Head of caudate nucleus (tissue), 42 donors: ENCODE measurements at places on chromosomes 11 and 22.

GRCh38 chr11:2697866-2698265, 1.9 kb downstream of the KCNQ1OT1 start:
- DNase-seq = no peak

DNA sequence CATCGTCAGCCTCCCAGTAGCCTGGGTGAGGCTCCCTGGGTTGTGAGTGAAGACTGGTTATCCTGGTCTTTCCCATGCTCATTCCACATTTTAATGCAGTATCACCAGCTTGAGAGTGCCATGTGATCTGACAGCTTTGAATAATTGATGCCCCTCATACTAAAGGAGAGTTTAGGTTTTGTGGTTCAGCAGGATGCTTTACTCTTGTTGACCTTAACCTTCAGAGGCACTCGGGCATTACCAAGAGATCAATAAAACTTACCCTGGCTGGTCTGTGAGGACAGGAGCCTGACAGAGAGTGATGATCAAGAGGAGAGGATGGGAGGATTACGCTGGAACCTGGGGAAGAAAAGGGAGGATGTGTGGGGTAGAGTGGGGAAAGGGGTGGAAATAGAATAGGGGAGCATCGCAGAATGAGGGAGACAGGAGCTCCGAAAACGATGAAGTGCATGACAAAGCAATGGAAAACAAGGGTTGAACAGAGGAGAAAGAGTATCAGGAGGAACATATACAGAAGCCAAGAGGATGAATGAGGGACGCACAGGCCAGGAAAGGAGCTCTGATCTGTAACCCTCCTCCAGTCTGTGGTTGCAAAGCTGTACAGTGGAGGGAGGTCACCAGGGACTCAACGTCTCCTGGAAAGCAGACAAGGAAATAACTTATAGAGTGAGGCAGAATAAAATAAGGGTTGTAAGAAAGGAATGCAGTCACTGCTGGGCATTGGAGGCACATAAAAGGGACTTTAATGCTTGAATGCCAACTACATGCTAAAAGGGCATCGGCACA, 594.5 kb downstream of the NTM start:
- DNase-seq = no peak

GRCh38 chr11:69696749-69697468, 6.9 kb downstream of the FGF19 start:
- no peak for DNase-seq

GRCh38 chr11:106827687-106828086, 190.6 kb downstream of the GUCY1A2 start:
- no peak for DNase-seq

GRCh38 chr11:104772806-104773241, 125.4 kb downstream of the CASP12 start:
- DNase-seq = no peak

DNA sequence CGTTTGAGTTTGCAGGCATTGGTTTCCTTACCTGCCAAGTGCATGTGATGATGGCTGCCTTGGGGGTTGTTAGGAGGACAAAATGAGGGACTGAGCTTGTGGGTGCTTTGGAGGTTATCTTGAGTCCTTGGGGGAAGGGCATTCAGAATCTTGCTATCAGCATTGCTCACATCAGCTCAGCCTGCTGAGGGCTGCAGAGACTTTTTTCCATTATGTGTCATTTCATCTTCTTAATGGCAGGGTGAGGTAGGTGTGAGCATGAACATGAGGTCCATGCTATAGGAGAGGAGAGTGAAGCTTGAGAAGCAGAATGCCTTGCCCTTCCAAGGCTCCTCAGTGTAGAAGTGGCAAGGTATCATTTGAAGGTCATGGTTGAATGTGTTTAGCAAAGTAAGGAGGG, 112.3 kb downstream of the MIAT start:
- DNase-seq = no peak

DNA sequence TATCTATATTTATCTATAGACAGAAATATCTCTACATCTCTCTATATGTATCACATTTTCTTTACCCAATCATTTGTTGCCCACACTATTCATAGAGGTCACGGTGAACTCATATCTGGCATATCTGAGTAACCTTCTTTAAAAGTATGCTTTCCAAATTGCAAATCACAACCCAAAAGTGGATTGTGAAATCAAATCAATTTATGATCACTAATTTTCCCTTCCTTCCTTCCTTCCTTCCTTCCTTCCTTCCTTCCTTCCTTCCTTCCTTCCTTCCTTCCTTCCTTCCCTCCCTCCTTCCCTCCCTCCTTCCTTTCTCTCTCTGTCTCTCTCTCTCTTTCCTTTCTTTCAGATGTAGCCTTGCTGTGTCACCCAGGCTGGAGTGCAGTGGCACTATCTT, 448.0 kb upstream of the CCDC90B start:
- DNase-seq = no peak

DNA sequence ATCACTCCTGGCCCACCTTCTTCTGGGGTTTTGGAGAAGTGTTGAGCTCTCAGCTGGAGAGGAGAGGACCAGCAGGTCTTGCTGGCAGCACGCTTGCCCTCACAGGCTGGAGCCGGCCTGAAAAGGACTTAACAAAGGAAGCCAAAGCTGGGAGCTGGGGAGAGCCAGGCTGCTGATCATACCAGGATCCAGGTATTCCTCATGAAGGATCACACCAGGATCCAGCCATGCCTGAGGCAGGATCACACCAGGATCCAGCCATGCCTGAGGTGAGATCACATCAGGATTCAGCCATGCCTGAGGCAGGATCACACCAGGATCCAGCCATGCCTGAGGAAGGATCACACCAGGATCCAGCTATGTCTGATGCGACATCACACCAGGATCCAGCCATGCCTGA, 17.0 kb downstream of the MRGPRD start:
- no peak for DNase-seq

DNA sequence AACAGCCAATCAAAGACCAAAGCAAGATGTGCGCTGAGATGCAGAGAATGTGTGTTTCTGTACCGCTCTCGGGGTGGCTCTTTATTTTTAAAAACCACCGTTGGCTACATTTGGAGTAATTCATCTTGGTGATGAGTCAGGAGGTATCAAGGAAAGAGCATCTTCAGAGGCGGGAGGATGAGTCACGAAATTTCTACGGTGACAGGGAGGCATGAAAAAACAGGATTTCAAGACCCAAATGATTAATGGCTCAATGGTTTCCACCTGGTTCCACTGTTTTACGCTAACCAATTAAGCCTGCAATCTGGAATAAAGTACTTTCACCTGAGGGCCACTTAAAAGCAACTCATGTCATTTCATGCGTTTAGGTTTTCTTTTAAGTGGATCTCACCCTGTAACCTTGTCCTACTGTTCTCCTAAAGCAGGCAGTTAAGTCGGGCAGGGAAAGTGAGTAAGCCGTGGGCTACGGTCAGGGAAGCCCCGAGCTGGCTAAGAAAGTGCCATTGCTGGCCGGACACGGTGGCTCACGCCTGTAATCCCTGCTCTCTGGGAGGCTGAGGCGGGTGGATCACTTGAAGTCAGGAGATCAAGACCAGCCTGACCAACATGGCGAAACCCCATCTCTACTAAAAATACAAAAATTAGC, 74.6 kb downstream of the CELSR1 start:
- DNase-seq = peak; percentile 20

DNA sequence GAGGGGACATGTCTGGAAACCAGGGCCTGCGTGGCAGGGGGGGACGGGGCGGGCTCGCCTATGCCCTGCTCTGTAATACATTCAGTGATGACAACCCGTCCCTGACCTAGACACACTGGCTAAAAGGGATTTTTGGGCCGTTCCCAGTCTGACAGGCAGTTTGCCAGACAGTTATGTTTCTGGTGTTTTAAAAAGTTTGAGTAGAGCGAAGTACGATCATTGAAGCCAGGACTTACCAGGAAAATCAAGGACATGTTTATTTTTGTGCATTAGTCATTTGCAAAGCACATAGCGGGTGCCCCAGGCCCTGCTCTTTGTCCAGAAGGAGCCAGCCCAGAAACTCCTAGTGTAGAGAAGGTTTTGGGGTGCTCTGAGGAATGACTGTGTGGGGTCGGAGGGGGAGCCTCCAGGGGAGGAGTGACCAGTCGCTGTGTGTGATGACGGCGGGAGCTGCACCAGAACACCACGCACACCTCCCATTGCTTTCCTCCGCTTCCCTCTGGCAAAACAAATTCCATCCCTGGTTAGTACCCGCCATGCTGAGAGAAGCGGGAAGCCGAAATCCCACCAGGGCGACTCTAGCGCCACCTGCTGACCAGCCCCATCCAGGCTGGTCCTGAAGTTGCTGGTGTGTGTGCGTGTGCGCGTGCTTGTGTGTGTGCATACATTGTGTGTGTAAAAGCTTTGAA, 50.8 kb downstream of the FBLN1 start:
- DNase-seq = peak; percentile 87

GRCh38 chr22:42282943-42283277, 12.5 kb upstream of the TCF20 start:
- peak; percentile 15 for DNase-seq

GRCh38 chr11:4105916-4106315, 11.3 kb downstream of the RRM1 start:
- DNase-seq = no peak

- DNase-seq = no peak
These were observed 2.9 kb upstream of the NNMT start for GRCh38 chr11:114293201-114293711.

DNA sequence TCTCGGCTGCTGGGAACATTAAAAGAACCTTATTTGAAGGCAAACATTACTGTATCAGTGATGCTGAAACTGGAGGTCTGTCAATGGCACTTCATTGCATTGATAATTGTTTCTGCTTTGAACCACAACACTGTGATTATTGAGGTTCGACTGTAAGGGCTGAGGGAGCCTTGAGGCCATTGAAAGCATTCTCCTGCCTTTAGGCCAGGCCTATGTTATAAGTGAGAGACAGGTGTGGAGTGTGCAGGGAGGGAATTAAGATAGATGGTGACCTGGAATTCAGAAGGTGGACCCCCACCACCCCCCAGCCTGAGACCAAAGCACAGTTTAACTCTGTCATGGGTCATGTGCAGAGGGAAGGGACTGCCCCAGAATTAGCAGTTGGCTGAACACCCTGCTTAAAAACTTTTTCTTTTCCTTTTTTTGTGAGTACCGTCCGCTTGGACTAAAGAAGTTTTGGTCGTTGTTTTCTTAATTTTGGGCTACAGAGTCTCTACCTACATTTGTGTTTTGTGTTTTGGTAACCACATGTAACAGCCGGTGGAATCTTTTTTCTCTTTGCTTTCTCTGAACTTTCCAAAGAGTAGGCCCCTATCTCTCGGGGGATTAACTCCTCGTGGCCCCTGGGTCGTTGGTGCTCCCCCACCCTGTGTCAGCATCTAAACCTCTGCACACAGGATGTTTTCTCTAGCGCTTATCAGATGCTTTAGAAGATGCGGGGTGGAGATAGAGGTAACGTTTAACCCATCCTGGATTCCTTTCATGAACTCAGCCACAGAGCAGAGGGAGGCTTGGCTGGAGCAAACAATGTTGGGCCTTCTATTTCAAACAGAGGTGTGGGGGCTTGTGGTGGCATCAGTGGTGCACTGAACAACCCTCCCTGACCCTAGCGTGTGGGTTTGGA, 43.7 kb downstream of the ZBTB16 start:
- no peak for DNase-seq

- DNase-seq = no peak
These were observed 62.5 kb downstream of the PPP6R3 start for GRCh38 chr11:68523033-68523432.

DNA sequence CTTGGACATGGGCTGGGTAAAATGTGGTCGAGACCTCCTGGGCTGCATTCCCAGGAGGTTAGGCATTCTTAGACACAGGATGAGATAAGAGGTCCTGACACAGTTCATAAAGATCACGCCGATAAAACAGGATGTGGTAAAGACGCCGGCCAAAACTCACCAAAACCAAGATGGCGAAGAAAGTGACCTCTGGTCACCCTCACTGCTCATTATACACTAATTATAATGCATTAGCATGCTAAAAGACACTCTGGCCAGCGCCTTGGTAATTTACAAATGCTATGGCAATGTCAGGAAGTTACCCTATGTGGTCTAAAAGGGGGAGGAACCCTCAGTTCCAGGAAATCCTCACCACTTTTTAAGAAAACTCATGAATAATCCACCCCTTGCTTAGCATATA, 983.3 kb downstream of the OPCML start:
- DNase-seq = no peak

DNA sequence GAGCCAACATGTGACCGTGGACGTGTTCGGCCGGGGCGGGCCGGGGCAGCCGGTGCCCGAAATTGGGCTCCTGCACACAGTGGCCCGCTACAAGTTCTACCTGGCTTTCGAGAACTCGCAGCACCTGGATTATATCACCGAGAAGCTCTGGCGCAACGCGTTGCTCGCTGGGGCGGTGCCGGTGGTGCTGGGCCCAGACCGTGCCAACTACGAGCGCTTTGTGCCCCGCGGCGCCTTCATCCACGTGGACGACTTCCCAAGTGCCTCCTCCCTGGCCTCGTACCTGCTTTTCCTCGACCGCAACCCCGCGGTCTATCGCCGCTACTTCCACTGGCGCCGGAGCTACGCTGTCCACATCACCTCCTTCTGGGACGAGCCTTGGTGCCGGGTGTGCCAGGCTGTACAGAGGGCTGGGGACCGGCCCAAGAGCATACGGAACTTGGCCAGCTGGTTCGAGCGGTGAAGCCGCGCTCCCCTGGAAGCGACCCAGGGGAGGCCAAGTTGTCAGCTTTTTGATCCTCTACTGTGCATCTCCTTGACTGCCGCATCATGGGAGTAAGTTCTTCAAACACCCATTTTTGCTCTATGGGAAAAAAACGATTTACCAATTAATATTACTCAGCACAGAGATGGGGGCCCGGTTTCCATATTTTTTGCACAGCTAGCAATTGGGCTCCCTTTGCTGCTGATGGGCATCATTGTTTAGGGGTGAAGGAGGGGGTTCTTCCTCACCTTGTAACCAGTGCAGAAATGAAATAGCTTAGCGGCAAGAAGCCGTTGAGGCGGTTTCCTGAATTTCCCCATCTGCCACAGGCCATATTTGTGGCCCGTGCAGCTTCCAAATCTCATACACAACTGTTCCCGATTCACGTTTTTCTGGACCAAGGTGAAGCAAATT, 1.8 kb downstream of the FUT4 start:
- no peak for DNase-seq

- DNase-seq = no peak
These were observed 14.5 kb upstream of the TPP1 start for GRCh38 chr11:6633422-6634408.

- DNase-seq = no peak
These were observed 2.1 kb downstream of the OR5B21 start for GRCh38 chr11:58505849-58506248.

GRCh38 chr11:12581923-12582322, 92.3 kb upstream of the TEAD1 start:
- no peak for DNase-seq

- no peak for DNase-seq
These were observed 42.3 kb downstream of the SYTL2 start for GRCh38 chr11:85768473-85769146.

- peak; percentile 59 for DNase-seq
These were observed 68.7 kb upstream of the WNT7B start for GRCh38 chr22:46045459-46046298.

- DNase-seq = no peak
These were observed 460.5 kb downstream of the LRRC4C start for GRCh38 chr11:40998920-40999319.

- DNase-seq = no peak
These were observed 58.8 kb downstream of the ARHGAP8 start for GRCh38 chr22:44811141-44811540.
